ENCODE measurements at places on chromosomes 13 and 19.

GRCh38 chr19:16514383-16515019 is 18.3 kb downstream of the C19orf44 start:
- DNase-seq, result no peak

DNA sequence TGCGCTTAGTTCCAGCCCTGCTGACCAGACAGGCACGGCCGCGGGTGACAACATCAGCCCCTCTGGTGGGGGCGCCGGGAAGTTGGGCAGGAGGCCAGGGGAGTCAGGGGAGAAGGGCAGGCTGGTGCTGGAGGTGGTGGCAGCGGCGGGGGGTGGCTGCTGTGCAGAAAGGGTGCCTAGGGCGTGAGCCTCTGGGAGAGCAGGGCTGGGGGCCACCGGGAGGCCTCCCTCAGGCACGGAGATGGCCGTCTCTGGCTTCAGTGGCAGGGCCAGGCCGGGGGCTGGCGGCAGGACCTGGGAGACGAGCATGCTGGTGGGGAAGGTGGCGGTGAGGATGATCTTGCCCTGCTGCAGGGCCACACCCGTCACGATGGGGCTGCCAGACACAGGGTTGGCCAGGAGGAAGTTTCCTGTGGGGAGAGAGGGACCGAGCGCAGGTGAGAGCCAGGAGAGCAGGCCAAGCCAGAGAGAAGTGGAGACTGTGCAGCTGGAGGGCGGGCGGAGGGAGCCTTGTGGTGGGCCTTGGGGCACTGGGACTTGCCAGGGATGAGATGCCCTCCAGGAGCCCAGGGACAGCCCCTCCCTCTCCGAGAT is 3.3 kb downstream of the SIX5 start:
- no peak for DNase-seq

DNA sequence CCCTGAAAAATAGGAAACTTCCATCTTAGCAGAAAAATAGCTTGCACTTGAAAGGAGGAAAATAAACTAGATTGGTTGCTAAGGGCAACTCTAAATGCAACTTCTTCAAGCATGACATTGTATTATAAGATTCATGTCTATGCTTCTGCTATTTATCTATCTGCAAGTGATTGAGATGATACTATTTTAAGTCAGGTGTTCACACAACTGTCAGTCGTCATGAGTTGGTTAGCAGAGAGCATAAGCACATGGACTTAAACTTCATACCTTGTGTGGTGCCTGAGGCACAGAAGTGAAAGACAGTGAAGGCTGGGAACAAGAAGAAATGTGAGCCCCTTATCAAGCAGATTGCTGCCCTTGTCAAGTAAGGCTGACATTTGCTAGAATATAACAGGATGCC is 82.9 kb downstream of the SLITRK5 start:
- DNase-seq, result no peak

GRCh38 chr19:48636859-48637448 is at the start of gene DBP:
DBP (minus strand) TSS chr19:48637379; CDS start chr19:48636994, 385 bp downstream.
- no peak for DNase-seq

DNA sequence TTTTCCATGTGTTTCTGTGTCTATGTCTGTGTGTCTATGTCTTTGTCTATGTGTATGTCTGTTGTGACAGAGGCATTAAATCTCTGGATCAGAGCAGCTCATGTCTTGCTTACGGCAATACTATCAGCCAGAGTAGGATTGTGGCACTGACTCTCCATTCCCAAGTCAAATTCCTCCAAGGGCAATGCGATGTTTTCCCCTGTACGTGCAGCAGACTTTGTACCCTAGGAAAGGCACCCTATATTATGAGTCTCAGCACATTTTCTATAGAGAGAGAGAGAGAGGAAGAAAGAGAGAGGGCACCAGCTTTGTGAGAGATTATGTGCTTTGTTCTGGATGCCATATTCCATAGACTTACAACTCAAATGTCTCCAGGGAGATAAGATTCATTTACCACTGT is 11.1 kb downstream of the CYP4F3 start:
- no peak for DNase-seq

GRCh38 chr19:55348317-55349034 is 6.0 kb downstream of the COX6B2 start:
- DNase-seq, result no peak

DNA sequence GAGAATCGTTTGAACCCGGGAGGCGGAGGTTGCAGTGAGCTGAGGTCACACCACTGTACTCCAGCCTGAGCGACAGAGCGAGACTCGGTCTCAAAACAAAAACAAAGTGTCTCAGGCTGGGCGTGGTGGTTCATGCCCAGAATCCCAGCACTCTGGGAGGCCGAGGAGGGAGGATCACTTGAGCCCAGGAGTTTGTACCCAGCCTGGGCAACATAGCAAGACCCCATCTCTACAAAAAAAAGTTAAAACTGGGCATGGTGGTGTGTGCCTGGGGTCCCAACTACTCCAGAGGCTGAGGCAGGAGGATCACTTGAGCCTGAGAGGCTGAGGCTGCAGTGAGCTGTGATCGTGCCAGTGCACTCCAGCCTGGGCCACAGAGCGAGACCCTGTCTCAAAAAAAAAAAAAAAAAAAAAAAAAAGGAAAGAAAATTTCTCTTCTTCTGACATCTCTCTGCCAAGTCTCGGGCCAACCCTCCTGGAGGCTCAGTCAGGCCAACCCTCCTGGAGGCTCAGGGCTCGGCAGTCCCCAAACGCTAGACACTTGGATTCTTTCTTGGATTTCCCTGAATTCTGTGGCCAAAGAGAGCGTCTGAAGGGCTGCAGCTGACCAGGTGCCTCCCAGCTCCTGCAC is 26.3 kb downstream of the ARID3A start:
- DNase-seq, result no peak

- no peak for DNase-seq
Measured at GRCh38 chr13:99124794-99125316, 75.8 kb upstream of the UBAC2 start.

DNA sequence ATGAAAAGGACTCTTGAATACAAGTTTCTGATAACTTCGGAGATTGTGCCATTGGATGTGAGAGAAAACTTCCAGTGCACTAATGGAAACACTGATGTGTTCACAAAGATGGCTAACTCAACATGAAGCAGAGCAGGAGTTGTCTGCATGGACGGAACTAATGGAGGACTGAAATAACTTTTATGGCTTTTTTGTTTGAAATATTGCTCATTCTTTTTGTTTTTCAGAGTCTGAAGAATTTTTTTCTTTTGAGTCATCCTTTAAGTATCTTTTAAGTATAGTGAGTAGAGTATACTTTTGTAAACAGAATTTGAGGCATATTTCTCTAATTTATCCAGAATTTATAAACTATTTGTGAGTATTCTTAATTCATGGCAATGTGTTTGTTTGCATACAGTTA is 25.7 kb downstream of the CRYL1 start:
- DNase-seq, result no peak

GRCh38 chr13:109480011-109480955 is 306.1 kb downstream of the IRS2 start:
- no peak for DNase-seq

GRCh38 chr19:18119717-18120105 is 22.1 kb downstream of the MAST3 start:
- peak; percentile 21 for DNase-seq

DNA sequence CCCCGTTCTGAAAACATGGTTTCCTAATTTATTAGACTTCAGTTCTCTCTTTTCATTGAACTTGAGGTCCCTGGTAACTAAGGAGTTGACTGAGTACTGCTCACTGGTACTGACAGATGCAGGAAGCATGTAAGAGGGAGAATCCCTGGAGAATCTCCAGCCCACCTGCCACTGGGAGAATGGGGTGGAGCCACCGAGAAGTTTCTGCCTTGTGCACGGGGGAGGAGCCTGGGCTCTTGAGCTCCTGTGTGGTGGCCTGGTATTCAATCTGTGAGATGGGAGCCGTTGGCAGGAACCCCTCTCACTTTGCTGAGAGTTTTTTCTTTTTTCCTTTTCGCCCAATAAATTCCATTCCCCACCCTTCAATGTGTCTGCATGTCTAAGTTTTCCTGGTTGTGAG is 13.2 kb upstream of the AKAP11 start:
- DNase-seq, result no peak
